MCF 10A (cell line): ENCODE measurements at places on chromosomes 7 and 10. TPM values are rescaled to one million over a fixed set of nuclear protein-coding genes. Genes with fewer than 3 reads are reported as not detected.

C10orf105 gene
- not detected in 2 replicates for total RNA-seq

CYP26C1 gene
- 0.07 and 0.14 TPM in 2 replicates for total RNA-seq

INMT gene
- not detected in 2 replicates for total RNA-seq

TMEM229A gene
- total RNA-seq = not detected in 2 replicates

DYNC1I1 gene
- not detected in 2 replicates for total RNA-seq

UNCX gene
- not detected in 2 replicates for total RNA-seq

TAS2R40 gene
- total RNA-seq = not detected in 2 replicates

COL1A2 gene
- total RNA-seq = not detected in 2 replicates

CLRN3 gene
- not detected in 2 replicates for total RNA-seq

SPOCK2 gene
- 1.2 and 1.3 TPM in 2 replicates for total RNA-seq

GRCh38 chr7:50653981-50654425, 88.8 kb upstream of the DDC start:
- DNase-seq = no peak

DNA sequence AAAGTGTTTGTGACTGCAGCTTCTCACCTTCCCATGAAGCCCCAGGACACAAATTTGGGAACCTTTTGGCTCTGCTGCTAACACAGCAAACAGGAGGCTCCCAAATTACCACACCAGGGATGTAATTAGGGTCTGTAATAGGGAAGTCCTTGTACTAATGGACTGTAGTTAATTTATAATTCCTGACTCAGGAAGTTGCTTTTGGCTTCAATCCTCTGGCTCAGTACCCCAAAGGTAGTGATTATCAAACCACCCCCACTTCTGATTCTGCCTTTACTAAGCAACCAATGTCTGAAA, 3.8 kb upstream of the MALSU1 start:
- no peak for DNase-seq

GRCh38 chr7:111168182-111168581, 77.3 kb downstream of the LRRN3 start:
- no peak for DNase-seq

GRCh38 chr7:79893991-79894390, 240.6 kb upstream of the GNAI1 start:
- no peak for DNase-seq

- DNase-seq = no peak
These were observed 11.2 kb upstream of the PLEKHA1 start for GRCh38 chr10:122363311-122363710.

DNA sequence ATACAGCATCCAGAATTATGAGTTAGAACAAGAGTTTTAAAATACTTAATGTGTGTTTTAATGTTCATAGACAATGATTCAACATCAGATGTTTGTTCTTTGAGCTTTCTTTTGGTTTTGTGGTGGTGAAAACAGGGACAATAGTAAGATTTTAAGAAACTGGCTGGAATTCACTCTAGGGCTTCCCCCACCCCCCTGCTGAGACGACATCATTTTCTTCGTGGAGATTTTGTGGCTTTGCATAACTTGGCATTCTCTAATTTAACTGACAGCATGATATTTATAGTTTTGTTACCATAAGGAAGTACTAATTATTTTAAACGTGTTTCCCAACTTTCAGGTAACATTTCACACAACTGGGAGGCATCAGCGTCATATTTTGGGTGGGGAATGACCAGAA, 184.1 kb downstream of the BICC1 start:
- peak; percentile 34 for DNase-seq

DNA sequence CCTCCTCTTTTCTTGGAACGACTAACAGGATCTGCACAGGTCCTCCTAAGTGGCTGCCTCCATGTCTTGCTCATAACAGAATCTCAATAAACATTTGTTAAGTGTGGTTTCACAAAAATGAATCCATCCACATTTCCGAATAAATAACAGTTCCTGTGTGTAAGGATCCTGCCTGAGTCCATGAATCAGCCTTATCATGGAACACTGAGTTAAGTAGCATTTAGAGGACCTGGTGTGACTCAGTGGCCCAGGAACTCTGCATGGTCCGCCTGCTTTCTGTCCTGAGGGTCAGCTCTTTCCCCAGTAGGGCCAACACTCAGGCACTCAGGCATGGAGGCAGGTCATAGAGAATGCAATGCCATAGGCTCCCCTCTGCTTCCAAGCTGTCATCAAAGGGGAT, 15.8 kb upstream of the C10orf90 start:
- DNase-seq = no peak

GRCh38 chr7:69002416-69002815, 595.9 kb upstream of the AUTS2 start:
- DNase-seq = no peak

GRCh38 chr10:12221323-12222298, 25.6 kb downstream of the CDC123 start:
- peak; percentile 13 for DNase-seq

DNA sequence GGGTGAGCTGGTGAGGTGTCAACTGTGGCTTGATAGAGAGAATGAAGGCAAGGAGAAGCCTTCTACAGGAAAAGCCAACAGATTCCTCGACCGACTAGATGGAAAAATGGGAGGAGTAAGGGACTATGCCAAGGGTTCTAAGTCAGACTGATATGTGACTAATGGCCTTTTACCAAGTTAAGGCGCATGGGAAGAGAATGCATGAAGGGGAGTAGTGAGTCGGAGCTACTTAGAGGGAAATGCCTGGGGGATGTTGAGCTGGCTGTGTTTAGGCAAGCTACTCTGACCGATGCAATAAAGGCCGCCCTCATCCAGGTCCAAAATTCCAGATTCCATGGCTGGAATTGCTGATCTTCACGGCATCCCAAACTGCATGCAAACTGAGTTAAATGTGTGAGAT, 48.2 kb downstream of the APBB1IP start:
- peak; percentile 76 for DNase-seq

GRCh38 chr10:48880016-48880705, 59.5 kb downstream of the LRRC18 start:
- no peak for DNase-seq

GRCh38 chr10:129756912-129757901, 206.9 kb downstream of the EBF3 start:
- DNase-seq = no peak

GRCh38 chr10:97830064-97830463, 19.6 kb upstream of the GOLGA7B start:
- DNase-seq = no peak

DNA sequence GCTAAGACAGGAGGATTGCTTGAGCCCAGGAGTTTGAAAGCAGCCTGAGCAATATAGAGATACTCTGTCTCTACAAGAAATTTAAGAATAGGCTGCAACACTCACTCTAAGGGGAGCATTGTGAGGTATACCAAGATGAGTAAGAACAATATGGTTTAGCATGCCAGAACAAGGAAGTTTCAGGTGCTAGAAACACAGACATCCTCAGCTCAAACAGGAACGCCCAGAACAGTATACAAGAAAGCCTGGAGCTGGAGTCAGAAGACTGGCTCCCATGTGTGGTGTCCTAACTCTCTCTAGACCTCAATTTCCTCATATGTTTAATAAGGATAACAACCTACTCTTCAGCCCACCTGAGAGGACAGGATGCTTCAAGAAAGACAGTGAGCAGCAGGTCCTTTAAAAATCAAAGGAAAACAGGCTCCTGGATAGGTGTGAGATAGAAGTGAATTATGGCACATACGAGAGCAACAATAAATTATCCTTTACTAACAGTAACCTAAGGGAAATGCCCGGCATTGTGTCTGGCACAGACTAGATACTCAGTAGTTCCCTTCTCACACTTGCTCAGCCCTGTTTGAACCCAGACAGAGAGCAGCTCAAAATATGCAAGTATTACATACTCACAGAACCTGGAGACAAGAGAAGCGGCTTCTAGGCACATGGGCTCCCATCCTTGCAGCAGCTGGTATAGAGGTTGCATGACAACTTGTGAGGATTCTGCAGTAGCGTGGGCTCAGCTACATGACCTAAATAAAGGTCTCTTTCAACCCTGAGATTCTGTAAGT, 45.4 kb downstream of the KAT6B start:
- DNase-seq = no peak

DNA sequence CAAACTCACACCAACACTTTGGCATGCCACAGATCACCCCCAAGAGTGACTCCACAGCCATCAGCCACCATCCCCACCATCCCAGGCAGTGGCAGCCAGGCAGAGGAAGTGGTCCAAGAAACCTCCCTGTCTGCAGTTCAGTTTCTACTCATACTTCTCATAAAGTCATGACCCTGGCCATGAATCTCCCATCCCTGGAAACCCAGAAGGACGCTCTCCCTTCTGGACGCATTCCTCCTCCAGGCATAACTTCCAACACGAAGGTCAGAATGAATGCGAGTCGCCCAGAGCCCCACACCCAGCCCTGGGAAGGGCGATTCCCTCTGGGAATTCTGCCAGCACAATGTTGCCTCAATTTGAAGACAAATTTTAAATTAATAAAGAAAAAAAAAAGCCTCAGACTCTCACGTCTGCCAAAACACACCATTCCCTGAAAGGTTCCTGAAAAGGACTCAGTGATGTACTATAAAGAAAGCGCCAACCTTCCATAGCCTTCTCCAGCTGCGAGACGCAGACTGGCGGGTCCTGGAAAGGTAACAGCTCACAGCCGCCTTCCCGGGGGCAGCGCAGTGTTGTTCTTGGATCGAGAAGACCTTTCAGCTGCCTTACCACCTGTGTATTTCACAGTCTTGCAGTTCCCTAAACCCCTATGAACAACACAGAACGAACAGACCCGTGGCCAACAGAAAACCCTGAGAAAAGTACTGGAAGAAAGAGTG, 307.6 kb downstream of the FRMD4A start:
- DNase-seq = peak; percentile 13

DNA sequence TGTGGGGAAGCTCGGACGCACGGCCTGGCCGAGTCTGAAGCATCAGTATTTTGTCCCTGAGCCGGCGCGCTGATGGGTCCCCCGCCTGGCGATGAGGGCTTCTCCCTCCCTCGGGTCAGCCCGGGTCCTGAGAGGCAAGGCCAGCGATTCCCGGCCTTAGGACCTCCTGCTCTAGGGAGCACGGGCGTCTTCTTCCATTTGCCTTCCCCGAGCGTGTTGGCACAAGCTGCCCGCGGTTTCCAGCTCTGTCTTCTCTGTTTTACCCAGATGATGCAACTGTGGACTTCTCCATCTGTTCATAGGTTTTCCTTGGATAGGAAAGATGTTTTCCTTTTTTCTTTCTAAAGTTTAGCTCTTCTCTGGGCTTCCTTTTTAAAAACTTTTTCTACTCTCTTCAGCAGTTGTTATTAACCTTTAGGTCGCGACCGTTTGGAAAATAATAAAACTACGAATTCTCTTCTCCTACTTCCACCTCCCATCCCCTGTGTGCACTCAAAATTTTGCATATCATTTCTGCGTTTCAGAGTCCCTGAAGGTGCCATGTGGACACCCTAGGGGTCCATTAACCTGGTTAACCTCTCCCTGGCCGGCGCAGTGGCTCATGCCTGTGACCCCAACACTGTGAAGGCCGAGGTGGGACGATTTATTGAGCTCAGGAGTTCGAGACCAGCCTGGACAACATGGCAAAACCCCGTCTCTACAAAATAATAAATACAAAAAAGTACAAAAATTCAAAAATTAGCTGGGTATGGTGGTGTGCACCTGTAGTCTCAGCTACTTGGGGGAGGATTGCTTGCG, 1.4 kb upstream of the SLC25A28 start:
- DNase-seq = peak; percentile 90

GRCh38 chr7:1057416-1058291, 13.3 kb downstream of the GPR146 start:
- no peak for DNase-seq

GRCh38 chr10:69703766-69704630, 74.0 kb downstream of the FAM241B start:
- peak; percentile 84 for DNase-seq

DNA sequence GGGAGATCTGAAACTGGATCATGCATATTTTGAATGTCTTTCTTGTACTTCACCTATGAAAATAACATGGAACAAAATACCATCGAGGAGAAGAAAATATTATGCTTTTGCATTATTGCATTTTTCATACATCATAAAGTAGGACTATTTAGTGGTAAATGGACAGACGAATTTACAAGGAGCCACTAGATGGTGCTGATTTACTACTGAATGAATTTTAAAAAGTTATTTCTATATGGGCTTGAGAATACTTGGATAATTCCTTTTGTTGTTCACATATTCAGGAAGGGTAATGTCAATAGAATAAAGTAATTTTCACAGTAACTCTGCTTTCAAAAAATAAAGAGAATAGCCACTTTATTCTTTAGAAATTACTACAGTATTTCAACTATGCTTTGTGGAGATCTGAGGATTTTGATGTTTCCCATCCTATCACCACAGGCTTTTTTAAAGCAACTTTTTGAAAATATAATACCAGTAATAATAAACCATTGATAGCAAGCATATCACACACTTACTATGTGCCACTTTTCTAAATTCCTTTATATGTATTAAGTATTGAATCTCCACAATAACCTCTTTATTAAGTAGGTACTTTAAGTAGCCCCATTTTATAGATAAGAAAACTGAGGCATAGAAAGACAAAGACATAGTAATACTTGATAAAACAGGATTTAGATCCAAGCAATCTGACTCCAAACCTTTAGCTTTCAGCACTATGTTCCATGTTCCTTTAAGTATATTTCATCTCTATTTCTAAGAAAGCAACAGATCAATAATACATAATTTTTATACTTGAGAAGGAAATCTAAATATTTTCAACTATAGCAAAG, 38.6 kb downstream of the NEBL start:
- DNase-seq = peak; percentile 53

DNA sequence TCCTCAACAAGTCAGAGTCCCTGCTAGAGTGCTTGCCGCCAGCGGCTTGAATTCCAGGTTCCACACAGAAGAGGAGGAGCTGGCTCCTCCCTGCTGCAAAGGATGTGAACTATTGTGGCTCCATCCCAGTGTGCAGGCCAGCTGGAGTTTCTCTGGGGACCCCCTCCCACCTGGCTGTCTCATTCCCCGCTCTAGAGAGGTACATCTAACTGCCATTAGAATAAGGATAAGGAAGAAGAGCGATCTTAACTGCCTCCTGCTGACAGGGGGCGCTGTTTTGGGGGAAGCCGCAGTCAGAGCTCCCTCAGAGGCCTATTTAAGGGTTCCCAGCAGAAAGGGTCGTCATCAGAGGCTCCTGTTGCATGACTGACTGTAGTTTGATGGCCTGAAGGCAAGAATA, 40.8 kb upstream of the HECW1 start:
- DNase-seq = peak; percentile 21

- no peak for DNase-seq
These were observed 26.0 kb downstream of the PRSS2 start for GRCh38 chr7:142796501-142797390.

DNA sequence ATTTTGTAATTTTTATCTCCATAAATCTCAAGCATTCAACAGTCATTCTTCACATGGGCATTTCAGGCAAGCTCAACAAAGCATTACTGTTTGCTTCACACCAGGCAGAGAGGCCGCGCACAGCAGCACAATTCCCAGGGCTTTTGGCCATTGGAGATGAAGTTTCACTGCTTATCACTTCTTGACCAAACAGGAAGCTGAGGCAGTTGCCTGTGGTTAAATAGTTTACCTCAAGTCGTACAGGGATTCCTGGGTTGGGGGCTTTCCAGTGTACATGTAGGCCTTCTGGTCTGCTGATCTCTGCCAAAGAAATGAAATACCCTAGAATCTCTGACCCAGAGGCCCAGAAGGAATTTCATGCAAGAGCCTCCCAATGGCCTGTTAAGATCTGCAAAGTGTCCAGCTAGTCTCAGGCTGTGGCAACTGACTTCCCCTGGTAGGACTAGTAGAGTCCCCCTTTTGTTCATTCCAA, 11.2 kb upstream of the PRDX3 start:
- DNase-seq = no peak
